Activated CD4-positive, alpha-beta T cell treated with anti-CD3 and anti-CD28 coated beads for 36 hours (primary cell): ENCODE measurements at places on chromosomes 6 and 20.

GRCh38 chr20:50582591-50583234 lies 72.5 kb downstream of the PTPN1 start:
- DNase-seq = no peak

DNA sequence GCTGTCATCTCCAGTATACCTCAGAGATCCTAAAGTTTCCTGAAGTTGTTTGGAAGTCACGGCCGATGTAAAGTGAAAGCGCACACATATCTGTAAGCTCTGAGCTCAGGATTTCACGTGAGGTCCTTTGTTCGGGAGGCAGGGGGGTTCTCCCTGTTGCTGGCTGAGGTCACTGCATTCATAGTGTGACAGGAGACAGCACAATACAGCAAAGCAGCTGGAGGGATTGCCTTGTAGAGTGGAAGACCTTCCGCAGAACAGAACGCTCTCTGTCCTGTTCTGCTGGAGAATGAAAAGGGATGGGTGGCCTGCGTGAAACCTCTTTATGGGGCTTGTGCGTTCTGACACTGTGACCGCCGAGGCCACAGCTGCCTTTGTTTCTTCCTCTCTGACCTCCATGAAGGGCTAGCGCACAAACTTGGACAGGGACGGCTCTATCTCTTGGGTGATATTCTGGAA lies 13.4 kb upstream of the SERPINB1 start:
- DNase-seq = peak; percentile 50

- no peak for DNase-seq
Observed at GRCh38 chr20:57245997-57246396, 20.4 kb downstream of the BMP7 start.

DNA sequence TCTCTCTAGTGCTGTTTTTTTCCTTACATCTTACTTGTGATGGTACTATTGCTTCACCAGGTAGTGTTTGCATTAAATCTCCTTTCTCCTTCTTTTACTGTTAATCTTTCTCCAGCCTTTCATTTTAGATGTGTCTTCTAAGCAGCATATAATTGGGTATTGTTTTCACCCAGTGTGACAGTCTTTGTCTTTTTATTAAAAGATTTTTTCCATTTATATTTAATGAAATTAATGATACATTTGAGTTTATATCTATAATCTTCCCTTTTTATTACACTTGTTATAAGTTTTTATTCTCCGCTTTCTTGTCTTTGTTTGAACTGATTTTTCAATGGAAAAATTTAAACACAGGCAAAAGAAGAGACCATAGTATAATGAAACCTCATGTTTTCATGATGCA lies 8.7 kb downstream of the COL20A1 start:
- no peak for DNase-seq

- DNase-seq = no peak
Observed at GRCh38 chr6:116596815-116597214, 19.5 kb upstream of the RSPH4A start.

- DNase-seq = no peak
Observed at GRCh38 chr6:163417595-163417994, 3.1 kb downstream of the QKI start.

DNA sequence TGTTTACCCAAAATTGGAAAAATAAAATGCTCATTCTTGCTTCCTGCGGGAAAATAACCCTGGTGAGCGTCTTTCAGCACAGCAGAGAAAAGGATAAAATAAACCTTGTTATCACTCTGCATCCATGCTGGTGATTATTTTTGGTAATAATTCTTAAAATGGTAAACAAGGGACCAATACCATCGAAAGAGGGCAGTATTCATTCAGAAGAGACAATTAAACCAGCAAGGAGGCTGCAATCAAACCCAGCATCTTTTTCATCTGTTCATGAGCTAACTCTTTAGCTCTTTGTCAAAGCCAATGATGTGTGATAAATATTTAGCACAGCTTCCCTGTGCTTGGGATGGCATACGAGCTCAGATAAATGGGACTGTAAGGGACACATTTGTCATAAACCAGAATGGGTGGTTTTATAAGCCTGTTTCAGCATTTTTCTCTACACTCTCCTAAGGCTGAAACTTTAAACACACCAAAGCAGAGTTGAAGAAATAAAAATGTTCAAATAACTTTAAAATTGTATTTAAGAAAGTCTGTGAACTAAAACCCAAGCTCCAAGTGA lies 34.4 kb downstream of the CDH26 start:
- no peak for DNase-seq

- DNase-seq = no peak
Observed at GRCh38 chr20:61772828-61773631, 292.7 kb downstream of the TAF4 start.

- DNase-seq = no peak
Observed at GRCh38 chr6:153117986-153118879, 12.8 kb downstream of the RGS17 start.

GRCh38 chr6:26215585-26216358 lies 128.5 kb downstream of the HFE start:
- DNase-seq = peak; percentile 55

- no peak for DNase-seq
Observed at GRCh38 chr20:57728762-57729161, 18.9 kb upstream of the PMEPA1 start.

GRCh38 chr20:47113362-47114109 lies 218.9 kb downstream of the EYA2 start:
- DNase-seq = no peak

DNA sequence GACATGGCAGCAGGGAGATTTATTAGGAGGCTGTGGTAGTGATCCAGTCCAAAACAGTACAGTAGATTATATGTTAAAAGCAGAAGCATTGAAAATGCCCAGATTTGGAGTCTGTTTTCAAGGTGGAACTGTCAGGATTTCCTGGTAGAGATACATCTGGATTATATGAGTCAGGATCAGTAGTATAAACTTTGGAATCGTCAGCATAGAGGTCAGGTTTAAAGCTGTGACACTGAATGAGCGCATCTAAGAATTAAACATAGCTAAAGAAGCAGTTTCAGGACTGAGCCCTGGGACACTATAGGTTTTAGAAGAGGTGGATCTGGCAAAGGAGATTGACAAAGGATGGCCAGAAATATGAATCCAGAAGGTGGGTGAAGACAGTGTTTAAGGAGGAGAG lies 60.4 kb downstream of the RNF144B start:
- DNase-seq = no peak

- no peak for DNase-seq
Observed at GRCh38 chr6:79313254-79313653, 78.8 kb upstream of the HMGN3 start.

DNA sequence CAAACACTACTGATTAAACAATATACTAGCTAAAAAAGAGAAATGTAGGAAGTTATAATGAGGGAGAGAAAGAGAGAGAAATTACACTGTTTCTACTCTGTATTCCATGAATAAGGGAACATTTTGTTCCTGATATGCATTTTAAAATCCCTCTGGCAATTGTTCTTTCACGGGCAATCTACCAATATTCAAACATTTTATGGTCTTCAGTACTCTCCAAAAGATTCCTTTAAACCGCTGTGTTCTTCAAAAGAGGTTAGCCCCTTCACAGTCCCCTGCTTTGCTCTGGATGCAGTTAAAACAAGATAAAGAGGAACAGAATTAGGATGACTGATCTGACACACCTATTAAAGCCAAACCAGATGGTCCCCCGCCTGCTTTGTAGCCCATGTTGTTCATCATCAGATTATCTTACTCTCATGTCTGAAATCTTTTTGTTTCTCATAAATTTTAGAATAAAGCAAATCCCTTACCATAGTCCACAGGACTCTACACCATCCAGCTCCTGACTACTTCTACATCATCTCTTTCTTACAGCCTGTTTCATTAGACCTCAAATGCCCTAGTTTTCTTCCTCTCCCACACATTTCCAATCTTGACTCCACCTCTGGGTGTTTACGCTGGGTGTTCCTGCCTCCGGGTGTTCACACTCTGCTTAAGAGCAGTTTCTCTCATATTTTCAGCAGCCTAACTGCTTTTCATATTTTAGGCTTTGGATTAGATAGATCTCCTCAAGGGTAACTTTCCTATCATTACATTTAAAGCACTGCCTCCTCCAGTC lies 399.7 kb downstream of the COL12A1 start:
- DNase-seq = no peak

DNA sequence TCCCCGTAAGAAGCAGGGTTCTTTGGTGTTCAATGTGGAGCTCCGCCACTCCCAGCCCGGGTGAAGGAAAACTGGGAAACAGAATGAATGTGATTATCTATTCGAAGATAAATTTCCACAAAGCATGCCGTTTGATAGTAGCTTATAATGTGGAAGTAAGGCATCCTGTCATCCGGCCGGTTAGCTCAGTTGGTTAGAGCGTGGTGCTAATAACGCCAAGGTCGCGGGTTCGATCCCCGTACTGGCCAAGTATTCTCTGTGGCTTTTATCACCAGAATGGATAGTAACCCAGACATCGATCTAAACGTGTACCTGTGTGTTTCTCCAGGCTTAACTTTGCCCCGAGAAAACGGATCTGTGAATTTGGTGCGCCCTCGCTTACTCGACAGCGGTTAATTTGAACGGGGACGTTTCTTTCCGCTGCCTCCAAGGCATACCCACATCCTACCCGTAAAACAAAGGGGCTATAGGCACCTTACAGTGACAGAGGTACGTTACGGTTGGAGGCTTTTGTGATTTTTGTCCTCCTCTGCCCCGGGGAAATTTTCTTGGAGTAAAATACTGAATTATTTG lies 215.2 kb upstream of the ZNF184 start:
- DNase-seq = peak; percentile 91
